Effector memory CD8-positive, alpha-beta T cell (primary cell): ENCODE measurements at places on chromosomes 4 and X.

DNA sequence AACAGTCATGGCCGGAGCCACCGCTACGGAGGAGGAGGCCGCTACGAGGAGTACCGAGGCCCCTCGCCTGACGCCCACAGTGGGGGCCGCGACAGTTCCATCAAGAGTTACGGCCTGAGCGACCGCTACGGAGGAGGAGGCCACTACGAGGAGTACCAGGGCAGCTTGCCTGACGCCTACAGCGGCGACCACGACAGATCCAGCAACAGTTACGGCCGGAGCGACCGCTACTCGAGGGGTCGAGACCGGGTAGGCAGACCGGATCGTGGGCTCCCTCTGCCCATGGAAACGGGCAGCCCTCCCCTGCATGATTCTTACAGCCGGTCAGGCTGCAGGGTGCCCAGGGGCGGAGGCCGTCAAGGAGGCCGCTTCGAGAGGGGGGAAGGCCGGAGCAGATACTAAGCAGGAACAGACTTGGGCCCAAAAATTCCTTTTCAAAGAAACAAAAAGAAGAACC is 3.1 kb downstream of the RBMXL3 start:
- no peak for DNase-seq

- DNase-seq: no peak
Observed at GRCh38 chrX:100407784-100408712, 2.0 kb downstream of the PCDH19 start.

DNA sequence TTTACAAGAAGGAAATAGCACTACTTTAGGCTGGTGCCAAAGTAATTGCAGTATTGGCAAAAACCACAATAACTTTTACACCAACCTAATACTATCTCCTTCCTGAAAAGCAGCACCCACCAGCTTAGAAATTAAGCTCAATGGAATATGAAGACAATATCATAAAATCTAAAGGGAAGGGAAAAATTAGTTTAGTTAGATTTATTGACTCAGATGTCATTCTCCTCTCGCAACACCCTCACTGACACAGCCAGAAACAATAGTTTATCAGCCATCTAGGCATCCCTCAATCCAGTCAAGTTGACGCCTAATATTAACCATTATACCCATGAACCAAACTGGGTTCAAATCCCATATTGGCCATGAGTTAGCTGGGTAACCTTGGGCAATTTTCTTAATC is 820.4 kb upstream of the EPHA5 start:
- DNase-seq: no peak

DNA sequence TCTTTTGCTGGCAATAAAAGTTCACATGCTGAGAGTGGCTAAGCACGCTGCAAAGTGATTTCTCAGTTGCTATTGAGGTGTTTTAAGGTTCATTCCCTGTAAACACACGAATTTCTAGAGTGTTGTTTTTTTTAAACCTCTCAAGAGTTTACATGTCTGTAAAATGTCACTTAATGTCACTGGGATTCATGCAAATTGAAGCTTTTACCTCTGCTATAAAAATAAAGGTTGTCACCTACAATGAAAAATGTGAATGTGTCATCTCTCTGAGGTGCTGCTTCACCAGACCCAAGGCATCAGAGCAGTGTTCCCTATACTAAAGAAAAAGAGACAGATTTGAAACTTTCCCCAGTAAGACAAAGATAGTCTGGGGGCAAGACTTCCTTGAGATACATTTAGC is 127.0 kb downstream of the PPA2 start:
- no peak for DNase-seq

GRCh38 chr4:48467891-48468290 is 15.3 kb upstream of the SLC10A4 start:
- DNase-seq: no peak

GRCh38 chrX:30971774-30972603 is 82.9 kb upstream of the TAB3 start:
- no peak for DNase-seq

GRCh38 chr4:158035662-158036195 is 137.1 kb downstream of the GASK1B start:
- no peak for DNase-seq

DNA sequence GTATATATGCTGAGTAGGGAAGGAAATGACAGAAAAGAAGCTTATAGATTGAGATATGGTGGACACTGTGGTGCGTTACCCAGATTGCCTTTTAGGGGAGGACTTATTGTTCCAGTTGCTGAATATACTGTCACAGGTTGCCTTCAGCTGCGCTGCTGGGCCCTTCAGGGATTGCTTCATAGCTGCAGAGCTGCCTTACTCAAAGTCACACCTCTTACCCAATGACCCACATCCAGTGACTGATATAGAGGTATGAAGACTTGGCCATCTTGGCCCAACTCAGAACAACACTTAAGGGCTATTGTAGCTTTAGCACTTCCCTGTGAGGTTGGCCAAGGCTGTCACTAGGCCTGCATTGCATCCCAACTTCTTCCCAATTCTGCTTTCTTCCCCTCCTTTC is 63.4 kb upstream of the TMEM164 start:
- no peak for DNase-seq

GRCh38 chr4:30763321-30763727 is 43.2 kb downstream of the PCDH7 start:
- DNase-seq: no peak

- no peak for DNase-seq
Observed at GRCh38 chr4:56282004-56282403, 105.3 kb downstream of the AASDH start.

GRCh38 chrX:56368962-56369361 is 136.8 kb downstream of the KLF8 start:
- DNase-seq: no peak

DNA sequence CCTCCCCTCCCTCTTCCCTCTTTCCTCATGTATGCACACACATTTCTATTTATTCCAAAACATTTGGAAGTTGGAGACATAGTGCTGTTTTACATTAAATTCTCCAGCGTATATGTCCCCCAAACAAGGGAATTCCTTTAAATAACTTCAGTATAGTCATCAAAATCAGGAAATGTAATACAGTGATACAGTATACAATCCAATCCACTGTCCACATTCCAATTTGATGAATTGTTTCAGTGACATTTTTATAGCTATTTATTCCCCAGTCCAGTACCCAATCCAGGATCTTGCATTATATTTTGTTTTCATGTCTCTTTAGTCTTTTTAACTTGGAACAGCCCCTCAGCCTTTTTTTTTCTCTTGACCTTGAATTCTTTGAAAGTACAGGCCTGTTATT is 233.0 kb downstream of the DKK2 start:
- DNase-seq: no peak

DNA sequence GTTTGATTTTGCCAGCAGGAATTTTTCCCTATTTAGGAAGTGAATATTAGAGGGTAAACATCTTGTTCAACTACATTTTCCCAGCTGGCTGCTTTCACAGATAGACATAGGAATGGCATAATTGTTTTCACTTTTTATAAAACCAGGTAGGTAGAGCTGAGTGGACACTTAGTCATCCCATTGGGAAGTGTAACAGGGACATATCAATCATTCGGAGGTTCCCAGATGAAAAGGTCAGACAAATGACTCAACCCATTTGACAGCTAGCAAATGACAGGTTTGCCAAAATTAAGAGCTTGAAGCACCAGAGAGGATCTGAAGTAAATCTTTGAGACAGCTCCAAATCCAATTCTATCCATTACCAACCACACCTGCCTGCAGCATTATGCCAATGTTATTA is 205.3 kb downstream of the SLC39A8 start:
- DNase-seq: no peak

DNA sequence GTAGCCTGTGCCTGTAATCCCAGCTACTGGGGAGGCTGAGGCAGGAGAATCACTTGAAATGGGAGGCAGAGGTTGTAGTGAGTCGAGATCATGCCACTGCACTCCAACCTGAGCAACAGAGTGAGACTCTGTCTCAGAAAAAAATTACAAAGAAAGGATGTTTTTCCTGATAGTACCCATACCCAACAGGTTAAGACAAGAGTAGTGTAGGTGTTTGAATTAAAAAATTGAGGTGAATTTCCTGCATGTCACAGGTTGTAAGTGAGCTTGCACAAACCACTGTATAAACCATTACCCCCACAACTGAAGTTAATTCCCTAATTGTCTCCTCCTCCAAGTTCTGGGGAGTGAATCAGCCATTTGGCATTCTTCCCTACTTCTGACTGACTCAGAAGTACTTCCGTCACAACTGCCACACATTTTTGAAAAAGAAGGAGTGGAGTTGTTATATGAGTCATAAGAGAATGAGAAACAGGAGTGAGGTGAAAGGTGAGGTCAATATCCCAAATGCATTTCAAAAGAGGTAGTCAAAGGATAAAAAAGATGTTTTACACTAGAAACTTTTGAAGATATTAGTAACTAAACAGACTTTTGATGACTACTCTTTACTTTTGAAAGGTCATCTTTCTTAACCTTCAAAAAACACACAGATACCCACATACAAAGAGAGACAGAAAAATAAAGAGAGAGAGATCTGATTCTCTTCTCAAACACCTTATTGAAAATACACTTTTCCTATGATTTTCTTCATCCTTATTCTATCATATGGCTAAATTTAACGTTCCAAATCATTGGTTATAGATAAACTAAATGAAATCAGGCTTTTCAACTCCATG is 134.5 kb downstream of the BTC start:
- DNase-seq: no peak

GRCh38 chr4:112564706-112565270 is 48.8 kb upstream of the NEUROG2 start:
- DNase-seq: no peak

GRCh38 chrX:22389556-22390179 is 117.0 kb downstream of the CBLL2 start:
- no peak for DNase-seq

GRCh38 chrX:17098516-17099247 is 152.2 kb downstream of the REPS2 start:
- DNase-seq: no peak

DNA sequence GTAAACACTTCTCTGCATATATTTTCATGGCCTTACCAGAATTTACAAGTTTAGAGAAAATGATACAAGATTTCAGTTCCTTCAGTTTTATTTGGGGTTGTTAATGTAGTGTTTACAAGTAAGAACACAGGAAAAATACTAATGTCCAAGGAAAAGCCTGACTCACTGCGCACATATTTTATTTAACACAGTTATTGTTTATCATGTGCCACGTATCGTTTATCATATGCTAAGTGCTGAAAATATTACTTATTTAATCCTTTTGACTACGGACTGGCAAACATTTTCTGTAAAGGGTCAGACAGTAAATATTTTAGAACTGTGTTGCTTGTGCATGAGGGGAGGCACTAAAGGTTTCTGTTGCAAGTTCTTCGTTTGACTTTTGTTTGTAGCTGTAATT is 794 bp downstream of the HSD17B13 start:
- DNase-seq: no peak

DNA sequence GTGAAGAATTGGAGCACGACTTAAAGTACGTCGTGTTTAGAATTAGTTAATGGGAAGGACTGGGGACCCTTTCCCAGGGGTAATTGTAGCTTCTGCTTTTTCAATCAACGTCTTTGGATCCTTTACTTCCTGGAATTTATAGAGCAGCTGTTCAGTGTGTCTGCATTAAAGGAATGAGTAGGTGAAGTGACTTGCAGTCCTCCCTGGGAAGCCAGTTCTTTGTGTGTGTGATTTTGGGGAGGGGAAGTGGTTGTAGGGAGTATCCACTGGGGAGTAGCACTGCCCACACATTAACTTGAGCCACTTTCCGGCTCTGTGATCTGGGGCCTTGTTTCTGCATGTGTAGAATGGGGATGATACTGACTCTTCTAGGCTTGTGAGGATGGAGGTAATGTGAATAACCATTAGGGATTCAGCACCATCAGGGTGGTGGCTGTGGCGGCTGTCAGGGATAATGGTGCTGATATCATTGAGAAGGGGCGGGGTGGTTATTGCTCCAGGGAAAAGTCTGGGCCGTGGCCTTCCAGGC is 54.7 kb downstream of the TMEM131L start:
- no peak for DNase-seq

GRCh38 chr4:84263415-84263814 is 235.7 kb downstream of the NKX6-1 start:
- DNase-seq: no peak

GRCh38 chr4:15349531-15349935 is 78.3 kb upstream of the C1QTNF7 start:
- DNase-seq: no peak

- DNase-seq: no peak
Observed at GRCh38 chr4:179894066-179894778, 2349.0 kb upstream of the TENM3 start.

- DNase-seq: no peak
Observed at GRCh38 chr4:55346851-55347255, 811 bp downstream of the SRD5A3 start.

DNA sequence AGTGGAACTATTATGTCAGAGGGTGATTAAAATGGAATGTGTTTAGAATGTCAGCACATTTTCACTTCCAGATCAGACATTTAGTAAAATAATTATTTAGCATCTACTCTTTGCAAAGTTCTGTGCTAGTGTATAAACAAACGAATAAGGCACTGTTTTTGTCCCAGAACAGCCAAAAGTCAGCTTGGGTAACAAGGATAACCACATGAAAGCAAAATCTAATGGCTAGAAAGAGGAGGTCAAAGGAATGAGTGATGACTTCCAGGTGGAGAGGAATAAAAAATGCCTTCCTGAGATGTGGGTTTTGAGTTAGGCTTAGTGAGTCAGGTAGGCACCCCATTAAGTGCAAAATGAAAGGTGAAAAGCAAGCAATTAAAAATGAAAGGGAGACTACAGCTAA is 112.6 kb downstream of the ATP10D start:
- no peak for DNase-seq

DNA sequence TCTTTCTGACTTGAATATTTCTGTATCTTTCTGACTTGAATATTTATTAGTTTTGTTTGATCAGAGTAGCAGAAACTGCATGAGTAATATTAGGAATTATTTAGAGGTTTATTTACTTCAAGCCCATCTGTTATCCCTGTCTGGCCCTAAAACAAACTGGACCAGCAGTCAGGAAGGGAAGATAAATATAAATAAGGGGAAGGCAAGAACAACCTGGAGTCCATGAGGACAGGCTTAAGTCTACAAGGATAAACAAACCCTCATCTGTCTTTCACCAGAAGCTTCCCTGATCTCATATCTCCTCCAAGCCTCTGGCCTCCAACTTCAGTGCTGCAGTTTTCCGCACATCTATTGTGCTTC is 524.9 kb downstream of the CENPC start:
- no peak for DNase-seq

GRCh38 chr4:128639541-128640270 is 169.8 kb upstream of the JADE1 start:
- no peak for DNase-seq

GRCh38 chrX:80354966-80355465 is 65.2 kb upstream of the TENT5D start:
- DNase-seq: no peak

- DNase-seq: no peak
Observed at GRCh38 chr4:84968925-84969324, 2.4 kb upstream of the WDFY3 start.

DNA sequence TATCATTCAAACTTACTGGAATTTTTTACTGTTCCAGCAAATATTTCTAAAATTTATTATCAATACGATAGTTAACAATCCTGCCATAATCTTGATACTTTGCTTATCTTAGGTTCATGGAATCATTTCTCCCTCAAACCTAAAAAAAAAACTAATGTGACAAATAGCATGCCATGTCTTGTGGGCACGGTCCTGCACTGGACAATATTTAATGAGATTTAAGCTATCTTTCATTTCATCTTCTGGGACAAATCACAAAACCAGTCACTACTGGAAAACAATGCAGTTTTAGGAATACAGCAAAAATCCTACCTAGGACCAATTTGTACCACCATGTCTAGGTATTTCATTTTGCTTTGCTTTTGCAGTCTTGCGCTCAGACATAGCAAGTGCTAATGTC is 93.7 kb downstream of the FRYL start:
- no peak for DNase-seq
